Kidney glomerular epithelial cell (primary cell): ENCODE measurements at places on chromosomes 12 and 14.

DNA sequence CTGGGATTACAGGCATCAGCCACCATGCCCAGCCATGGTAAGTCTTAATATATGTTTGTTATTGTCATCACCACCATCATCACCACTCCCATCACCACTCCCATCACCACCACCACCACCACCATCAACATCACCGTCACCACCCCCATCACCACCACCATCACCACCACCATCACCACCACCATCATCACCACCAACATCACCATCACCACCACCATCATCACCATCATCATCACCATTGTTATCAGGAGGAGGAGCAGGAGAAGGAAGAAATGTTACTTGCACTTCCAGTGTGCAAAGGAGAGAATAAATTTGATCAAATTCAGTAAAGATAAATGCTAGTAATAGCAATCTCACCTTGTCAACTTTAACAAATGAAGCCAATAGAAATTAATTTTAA is 71.2 kb upstream of the CHST11 start:
- no peak for DNase-seq

GRCh38 chr12:167959-168600 is 45.9 kb downstream of the SLC6A12 start:
- DNase-seq = no peak

- no peak for DNase-seq
These were observed 39.5 kb downstream of the EVL start for GRCh38 chr14:100104523-100105300.

DNA sequence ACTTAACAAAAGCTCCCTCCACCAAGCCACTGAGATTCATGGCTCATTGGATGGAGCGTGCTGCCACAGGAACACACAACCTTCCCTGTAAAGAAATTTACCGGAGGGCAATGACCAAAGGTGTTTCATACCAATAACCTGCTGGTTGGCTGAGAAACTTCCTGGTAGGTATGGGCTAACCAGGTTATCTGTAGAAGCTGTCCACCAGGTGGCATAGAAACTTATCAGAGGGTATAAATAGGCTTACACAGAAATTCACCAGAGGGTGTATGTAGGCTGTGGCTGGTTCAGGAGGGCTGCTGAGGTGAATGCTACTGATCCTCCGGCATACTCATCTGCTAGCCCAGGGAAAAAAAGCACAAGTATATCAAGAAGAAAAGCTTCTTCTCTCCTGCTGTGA is 27.1 kb upstream of the MTERF2 start:
- no peak for DNase-seq

DNA sequence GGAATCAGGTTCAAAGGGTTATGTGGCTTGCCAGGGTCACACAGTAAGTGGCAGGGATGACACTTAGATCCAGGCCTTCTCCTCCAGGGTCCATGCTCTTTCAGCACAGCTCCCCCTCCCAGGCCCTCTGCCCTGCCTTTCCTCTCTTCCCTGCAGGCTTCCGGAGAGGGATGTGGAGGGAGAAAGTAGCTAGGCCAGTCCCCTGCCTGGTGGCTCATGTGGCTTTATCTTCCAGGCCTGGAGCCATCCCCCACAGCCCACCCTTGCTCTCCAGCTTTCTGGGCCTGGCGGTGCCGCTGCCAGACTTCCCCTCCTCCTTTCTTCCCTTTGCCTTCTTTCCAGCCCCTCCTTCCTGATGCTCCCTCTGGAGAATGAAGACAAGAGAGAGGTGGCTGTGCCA is 1.7 kb downstream of the PSMB11 start:
- no peak for DNase-seq

DNA sequence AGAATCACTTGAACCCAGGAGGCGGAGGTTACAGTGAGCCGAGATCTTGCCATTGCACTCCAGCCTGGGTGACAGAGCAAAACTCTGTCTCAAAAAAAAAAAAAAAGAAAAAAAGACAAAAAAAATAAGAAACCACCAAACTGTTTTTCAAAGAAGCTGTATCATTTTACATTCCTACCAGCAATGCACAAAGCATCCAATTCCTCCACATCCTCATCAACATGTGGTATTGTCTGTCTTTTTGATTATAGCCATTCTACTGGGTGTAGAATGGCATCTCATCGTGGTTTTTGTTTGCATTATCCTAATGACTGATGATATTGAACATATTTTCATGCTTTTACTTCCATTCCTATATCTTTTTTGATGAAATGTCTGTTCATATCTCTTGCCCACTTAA is 36.2 kb upstream of the GNG2 start:
- DNase-seq = no peak

GRCh38 chr14:24274101-24274543 is 2.7 kb upstream of the RABGGTA start:
- DNase-seq = no peak
